ENCODE measurements at places on chromosomes 2 and 18.

DNA sequence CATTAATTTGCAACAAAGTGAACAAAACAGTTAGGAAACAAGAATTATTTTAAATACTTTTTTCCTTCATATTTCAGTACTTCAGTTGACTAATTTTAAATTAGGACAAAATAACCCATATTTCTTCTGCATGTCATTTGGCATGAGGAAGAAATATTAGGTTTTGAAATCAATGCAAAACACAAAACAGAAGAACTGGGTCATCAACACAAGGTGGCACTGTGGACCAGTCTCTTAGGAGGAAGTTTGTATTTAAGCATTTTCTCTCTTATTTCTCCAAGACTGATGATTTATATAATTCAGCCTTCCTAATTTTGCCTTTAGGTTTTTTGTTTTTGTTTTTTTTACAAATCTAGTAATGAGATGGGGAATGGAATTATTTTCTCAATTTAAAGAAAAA is 352.8 kb upstream of the KCNH7 start:
- no peak for DNase-seq

DNA sequence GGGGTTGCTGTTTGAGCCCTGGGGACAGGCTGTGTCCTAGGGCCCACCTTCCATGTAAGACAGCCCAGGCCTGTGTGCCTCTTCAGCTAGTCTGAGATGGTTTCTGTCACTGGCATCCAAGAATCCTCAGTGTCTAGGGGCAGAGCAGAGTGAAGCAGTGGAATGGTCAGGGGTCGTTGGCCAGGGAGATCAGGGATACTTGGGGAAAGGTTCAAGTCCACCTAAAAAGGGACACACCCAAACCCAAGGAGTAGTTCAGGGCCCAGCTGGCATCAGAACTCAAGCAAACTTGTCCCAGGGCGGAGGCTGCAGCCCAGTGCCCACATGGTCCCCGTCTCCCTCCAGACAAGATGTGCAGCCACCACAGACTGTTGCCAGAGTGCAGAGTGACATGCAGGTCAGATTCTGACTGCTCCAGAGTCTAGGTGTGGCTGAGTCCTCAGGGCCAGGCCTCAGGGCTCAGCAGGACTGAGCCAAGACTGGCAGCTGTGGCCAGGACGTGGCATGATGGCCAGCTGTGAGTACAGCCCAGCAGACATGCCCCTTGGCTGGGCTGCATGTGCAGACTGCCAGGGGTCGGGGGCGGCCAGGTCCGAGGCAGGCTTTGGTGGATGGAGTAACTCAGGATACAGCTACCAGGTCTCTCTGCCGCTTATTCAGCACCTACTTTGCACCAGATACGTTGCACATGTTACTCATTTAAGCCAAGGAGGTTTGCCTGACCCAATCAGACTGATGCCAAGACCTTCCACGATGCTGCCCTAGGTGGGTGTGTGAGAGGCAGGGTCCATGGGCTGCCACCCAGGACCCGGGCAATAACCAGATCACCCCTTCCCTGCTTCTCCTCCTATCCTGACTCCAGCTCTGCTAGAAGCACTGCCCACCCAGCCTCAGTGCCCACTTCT is 146.6 kb downstream of the SMAD7 start:
- peak; percentile 13 for DNase-seq

GRCh38 chr2:160269803-160270570 is 69.9 kb upstream of the ITGB6 start:
- peak; percentile 64 for DNase-seq

DNA sequence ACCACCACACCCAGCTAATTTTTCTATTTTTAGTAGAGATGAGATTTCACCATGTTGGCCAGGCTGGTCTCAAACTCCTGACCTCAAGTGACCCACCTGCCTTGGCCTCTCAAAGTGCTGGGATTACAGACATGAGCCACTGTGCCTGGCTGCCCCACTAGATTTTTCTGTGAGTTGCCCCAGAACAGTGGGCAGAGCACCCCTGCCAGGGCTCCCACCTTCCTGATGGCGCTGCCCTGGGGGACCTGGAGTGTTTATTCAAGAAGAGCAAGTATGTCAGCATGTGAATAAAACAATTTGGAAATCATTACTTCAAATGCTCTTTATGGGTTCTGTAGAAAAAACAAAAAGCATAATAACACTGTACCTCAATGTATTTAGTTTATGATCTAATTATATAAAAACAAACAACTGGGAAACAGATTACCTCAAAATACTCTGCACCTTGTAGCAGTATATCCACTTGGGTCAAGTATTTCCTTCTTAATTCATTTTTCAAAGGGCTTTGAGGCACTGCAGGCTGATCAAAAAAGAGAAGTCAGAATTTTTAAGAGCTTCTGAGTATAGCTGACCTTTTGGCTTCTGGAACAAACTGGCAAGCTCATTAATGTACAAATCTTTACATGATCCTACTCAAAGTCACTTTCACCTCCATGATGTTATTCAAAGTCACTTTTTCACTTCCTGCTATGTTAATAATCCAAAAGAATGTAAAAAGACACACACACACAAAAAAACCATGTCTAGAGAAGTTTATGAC is 8.9 kb downstream of the HJURP start:
- DNase-seq, result no peak

DNA sequence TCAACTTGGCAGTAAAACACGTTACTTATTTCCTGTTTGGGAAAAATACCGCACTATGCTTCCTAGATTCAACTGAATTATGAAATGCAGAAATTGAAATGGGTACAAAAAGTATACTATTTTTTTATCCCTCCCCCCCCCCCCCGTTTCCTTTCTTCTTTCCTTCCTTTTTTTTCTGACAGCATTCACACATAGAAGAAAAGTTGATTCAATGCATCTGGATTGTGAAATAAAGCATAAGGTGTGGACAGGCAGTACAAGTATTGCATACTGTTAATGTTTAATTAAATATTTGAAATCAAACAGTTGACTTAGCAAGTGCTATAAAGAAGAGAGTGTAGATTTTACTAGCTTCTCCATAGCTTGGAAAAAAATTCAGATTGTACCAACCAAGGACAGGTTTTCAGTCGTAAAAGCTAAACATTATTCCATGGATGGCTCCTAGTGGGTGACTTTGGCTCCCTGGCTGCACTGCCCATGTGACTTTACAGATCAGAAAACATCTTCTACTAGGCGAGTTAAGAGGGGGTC is 21.6 kb upstream of the AGFG1 start:
- DNase-seq, result no peak
